T-helper 22 cell (primary cell): ENCODE measurements at places on chromosomes 1 and 21.

DNA sequence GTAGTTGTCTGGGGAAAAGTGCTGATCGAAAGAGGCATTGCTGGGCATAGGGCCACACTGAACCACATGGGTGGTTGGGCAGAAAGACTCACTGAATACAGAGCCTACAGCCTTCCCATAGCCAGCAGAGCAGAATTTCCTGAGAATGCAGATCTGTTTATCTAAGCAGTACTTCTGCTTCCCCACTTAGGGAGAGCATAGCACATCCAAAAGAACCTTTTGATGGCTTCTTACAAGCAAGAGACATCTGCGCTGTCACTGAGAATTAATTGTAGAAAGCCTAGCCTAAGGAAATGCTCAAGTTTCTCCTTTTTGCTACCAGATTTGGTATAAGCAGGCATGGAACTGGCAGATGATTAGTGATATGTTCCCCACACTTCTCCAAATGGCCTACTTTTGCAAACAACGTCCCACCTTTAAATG, 13.0 kb upstream of the KLHDC8A start:
- DNase-seq = no peak

- no peak for DNase-seq
These were observed 79.0 kb upstream of the MAP10 start for GRCh38 chr1:232726048-232726779.

GRCh38 chr1:75542818-75543570, 67.9 kb downstream of the SLC44A5 start:
- DNase-seq = no peak

- DNase-seq = peak; percentile 23
These were observed 7.8 kb upstream of the PTTG1IP start for GRCh38 chr21:44881198-44881872.
